ENCODE measurements at places on chromosomes 7 and 10. TPM values are rescaled to one million over a fixed set of nuclear protein-coding genes. Genes with fewer than 3 reads are reported as not detected.

The RNLS gene
- total RNA-seq = 5.7 TPM

- no peak overlapping the region for H3K4me3 ChIP-seq
- H3K27me3 ChIP-seq = no peaks in the 10 kb centered on the region
- H3K36me3 ChIP-seq = no peaks in the 10 kb centered on the region
- H3K27ac ChIP-seq = no peak overlapping the region
Measured at GRCh38 chr7:12322903-12323300, 80.8 kb downstream of the VWDE start.

GRCh38 chr7:33248671-33249070, 119.3 kb downstream of the BBS9 start:
- DNase-seq = no peak
- no peak overlapping the region for H3K4me3 ChIP-seq
- H3K36me3 ChIP-seq = no peaks in the 10 kb centered on the region

DNA sequence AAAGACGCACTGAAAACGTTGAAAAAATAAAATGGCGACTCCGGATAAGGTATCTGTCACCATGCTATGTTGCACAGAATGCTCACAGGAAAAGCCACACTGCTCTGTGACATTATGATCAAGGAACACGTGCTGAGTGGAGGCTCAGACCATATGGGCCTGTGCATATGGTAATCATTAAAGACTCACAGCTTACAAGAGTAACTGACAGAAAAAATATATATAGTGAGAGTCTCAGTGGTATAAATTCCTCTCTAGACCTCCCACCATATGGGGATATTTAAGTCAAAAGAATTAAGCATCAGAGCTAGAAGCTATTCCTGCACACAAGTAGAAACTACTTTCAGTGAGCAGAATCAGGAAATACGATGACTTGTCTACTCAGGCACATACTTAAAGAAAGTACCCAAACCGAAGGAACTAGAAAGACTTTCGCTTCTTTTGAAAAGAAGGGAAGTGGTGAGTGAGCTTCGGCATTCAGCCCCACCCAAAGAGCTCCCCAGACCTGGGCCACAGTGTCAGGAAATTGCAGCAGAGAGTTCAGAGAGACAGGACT, 65.1 kb upstream of the MPP7 start:
- peak overlapping the region; percentile 86 for H3K27ac ChIP-seq
- no peaks in the 10 kb centered on the region for H3K36me3 ChIP-seq
- H3K4me1 ChIP-seq = peaks cover 59% of the 10 kb centered on the region
- DNase-seq = no peak

Measured in Caco-2 (cell line).